ENCODE measurements at places on chromosomes 3 and 15.

DNA sequence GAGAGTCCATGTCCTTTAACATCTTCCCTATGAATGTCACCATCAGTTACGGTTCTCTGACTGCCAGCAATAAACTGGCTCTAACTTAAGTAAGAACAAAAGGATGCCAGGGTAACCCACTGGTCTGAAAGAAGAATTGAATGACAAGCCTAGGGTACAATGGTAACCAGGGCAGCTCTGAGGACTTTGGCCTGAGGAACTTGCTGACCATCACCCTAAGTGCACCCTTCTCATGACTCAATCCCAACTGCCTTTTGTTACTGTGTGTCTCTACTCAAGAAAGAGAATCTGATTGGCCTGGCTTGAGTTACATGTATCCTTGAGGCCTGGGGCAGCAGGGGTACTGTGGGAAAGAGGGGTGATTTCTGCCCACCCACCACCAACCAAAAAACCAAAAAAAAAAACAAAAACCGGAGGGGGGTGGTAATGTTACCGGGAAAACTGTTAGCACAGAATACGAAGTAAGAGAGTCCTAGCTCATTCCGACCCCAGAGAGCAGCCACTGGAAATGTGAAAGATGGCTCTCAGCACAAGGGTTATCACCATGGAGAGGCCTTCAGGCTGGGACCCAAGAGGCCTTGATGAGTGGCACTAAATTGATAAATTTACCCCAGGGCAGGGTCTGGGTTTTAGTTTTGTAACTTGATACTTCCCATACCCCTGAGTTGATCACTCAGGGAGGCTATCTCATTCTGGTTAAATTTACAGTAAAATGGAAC lies 9.3 kb upstream of the SLC28A1 start:
- DNase-seq: no peak

DNA sequence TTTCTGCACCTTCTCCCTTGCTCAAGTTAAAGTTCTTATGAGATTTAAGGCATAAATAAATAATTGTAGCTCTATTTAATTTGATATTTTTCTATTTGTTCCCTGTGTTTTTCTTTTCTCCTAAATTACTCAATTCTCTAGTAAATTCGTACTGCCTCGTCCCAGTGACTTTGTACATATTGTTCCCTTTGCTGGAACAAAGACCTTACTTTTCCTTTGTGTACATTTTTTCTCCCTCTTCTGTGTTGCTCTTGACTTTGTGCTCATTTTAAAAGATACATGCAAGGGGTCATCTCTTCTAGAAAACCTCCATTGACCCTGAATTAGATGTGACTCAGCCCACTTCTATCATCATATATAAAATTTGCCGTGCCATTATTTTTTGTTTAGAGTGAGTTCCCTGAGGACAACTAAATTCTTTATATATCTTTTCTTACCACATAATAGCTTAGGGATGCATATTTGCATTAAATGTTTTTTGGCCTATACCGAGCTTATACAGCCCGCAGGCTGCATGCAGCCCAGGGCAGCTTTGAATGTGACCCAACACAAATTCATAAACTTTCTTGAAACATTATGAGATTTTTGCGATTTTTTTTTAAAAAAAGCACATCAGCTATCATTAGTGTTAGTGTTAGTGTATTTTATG lies 29.6 kb downstream of the PPP4R2 start:
- no peak for DNase-seq

GRCh38 chr3:119600732-119601131 lies 3.0 kb downstream of the PLA1A start:
- DNase-seq: no peak

DNA sequence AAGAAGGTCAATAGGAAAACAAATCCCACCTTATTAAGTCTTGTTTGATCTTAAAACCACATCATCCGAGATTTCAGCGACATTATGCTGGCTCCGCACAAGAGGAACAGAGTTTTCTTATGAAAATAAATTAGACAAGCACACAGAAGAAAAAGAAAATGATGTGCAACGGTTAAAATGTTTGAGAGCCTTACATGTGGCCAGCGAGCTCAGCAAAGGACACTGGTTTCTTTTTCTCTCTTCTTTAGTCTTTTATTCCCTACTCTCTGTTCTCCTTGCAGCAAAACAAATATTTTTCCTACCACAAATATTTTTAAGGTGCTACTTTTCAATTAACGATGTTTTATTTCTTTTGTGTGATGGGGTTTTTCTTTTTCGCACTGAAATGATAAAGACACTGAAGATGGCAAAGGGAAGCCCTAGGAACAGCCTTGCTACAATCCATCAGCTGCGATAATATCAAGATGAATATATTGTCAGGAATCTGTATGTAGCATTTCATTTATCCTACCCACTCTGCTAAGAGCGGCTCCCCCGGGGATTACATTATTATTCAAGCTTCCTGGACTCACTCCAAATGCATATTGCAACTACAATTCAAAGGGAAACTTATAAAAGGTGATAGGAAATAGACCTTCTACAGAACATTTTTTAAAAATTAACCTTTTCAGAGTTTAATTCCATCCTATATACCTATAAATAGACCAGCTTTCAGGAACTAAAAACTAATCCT lies 72.9 kb downstream of the ANXA2 start:
- DNase-seq: peak; percentile 49

DNA sequence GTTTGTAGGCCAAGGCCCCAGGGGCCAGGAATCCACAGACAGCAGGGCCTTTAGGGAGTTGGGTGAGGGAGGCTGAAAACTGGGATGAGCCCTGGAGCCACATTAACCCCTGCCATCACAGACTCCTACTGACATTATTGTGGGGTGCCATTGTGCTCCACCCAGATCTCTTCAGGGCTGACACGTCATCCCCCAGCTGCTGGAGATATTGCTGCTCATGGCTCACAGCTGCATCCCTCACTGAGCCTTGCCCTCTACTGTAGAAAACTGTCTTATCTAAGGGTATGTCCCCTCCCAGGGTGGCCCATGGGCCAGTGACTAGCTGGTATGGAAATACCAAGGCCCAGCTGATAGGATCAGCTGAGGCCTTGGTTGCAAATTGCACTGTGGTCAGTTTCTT lies 87.3 kb upstream of the PRR23C start:
- DNase-seq: no peak

DNA sequence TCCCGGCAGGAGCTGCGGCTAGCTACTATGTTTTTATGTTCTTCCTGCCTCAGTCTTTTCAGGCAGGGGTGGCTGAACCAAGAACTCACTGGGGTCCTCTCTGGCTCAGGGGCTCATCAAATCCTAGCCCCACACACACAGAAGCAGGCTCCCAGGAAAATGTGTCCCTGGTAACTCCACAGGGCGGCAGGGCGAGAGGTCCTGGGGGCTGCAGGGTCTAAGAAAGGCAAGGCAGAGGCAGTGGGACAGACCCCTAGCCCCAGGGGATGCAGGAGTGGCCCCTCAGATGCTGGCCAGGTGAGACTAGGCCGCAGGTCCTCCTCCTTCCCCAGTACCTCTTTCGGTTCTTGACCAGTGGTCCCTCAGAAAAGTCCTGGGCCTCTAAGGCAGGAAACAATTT lies 48.9 kb downstream of the PTH1R start:
- DNase-seq: no peak

GRCh38 chr3:115227461-115227860 lies 80.4 kb upstream of the ZBTB20 start:
- DNase-seq: peak; percentile 77

DNA sequence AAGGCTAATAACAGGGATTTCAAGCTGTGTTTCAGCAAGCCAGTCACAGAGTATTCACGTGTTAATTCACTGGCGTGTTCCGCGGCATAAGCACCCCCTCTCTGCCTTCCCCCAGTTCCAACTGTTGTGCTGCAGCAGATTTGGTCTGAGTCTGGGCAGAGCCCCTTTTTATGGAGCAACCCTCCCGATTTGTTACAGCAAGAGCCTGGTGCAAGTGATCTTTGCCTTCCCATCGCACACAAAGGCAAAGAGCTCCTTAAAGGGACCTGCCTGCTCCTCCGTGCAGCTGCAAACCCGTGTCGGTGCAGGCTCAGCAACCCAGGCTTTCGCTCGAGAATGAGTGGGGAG lies 170.5 kb downstream of the KCNAB1 start:
- DNase-seq: no peak

- no peak for DNase-seq
Observed at GRCh38 chr3:196087906-196088305, 6.0 kb upstream of the TFRC start.

- DNase-seq: no peak
Observed at GRCh38 chr3:5423523-5423922, 236.0 kb downstream of the EDEM1 start.

DNA sequence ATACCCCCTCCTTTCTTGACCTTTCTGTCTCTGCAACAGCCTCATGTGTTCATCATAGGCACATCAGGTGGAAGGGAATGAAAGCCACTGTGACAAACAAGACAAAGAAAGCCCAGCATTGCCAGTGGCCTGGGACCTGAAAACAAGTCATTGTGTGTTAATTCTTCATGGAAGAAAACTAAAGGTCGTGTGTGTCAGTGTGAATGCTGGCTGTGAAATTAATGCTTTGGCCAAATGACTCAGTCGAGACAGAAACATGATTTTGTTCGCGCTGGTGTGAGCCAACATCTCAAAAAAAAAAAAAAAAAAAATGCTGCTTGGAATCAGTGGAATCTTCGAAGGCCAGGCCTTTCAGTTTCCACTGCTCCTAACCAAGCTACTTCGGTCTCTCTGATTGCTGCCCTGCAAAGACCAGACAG lies 386.5 kb upstream of the PROK2 start:
- DNase-seq: peak; percentile 30

DNA sequence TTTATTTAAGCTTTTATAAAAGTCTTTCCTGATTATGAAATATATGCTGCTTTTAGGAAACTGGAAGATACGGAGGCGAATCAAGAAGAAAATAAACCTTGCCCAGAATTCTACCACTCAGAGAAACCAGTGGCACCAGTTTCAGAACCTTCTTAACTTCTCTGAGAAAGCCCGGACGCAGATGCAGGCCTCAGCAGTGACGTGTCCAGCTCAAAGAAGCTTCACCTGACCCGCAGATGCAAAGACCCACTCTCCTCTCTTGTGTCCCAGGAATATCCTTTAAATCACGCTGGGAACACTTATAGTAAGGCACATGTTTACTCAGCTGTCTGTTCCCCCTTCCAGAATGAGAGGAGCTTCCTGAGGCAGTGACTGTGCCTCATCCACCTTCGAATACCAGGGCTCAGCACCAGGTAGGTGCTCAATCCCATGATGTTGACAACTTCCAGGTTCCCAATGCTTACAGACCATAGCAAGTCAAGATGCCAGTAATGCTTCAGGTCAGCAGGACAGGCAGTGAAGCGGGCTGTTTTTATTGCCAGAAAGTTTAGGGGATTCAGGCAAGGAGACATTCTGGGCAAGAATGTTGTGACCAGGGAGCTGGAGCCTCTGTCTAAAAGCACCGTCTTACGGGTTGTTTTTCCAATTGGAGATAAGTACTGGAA lies 39.9 kb upstream of the LDHAL6B start:
- DNase-seq: no peak

- DNase-seq: no peak
Observed at GRCh38 chr15:65925338-65925737, 56.0 kb downstream of the RAB11A start.

DNA sequence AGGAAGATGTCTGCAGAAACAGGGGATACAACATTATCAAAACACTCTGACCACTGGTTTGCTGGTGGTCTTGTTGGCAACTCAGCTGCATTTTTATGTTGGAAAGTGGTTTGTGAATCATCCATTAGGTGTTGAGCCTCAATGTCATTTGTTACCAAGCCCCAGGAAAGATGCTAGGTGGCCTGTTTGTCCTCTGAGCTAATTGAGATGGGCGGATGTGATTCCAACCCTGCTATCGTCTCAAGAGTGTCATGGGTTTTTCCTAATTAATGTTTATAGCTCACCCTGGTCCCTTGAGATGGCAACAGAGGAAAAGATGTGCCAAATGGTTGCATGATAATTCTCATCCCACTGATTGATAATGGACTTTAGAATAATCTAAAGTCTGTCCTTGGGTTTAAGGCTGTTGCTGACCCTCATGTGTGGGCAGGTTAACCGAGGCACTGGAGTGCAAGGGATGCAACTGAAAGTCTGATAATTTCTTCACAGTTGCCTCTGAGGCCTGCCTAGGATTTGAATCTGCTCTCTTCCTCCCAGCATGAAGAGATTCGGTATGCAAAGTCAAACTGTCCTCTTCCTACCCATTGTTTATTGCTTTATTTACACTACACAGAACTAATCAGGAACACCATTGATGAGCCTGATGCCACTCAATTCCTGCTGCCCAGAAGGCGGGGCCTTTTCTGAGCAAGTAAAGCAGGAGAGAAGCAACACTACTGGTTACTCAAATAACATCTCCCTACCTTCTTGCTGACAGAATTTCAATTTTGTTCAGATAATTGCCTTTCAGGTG lies 166.2 kb upstream of the TBC1D5 start:
- DNase-seq: no peak

- no peak for DNase-seq
Observed at GRCh38 chr3:143151004-143151731, 31.6 kb downstream of the CHST2 start.

DNA sequence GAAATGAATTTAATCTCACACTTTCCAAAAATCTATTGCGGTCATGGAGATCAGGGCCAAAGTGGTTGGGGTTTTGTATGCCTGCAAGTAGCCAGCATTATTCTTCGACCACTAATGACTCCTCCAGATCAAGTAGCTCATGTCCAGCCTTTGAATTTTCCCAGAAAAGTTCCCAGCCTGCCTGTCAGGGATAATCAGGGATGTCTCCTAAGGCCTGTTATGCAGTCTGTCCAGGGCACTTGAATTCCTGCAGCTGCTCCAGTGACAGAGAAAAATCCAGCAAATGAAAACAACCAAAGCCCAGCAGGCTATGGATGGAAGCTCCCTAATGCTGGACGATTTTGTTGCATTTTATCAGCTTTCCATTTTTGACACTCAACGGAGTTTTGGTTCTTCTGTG lies 215.4 kb downstream of the ADAMTSL3 start:
- DNase-seq: no peak

DNA sequence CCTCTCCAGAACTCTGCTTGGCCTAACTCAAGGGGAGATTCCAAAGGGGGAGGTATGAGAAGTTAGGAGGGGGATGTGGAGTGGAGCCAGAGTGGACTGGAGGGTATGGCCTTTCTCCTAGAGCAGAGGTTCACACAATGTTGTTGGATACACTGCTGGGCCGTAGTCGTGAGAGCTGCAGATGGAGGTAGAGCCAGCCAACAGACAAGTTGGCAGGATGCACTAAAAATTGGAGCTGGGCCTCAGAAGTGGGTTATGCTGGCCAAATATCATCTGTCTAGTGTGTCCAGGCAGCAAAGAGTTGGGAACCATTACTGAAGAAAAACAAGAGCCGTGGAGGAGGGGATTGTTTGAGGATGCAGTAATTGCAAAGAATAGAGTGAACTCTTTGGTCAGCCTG lies 27.7 kb upstream of the LRRFIP2 start:
- DNase-seq: no peak

- DNase-seq: no peak
Observed at GRCh38 chr15:45443645-45444044, 65.3 kb upstream of the GATM start.

DNA sequence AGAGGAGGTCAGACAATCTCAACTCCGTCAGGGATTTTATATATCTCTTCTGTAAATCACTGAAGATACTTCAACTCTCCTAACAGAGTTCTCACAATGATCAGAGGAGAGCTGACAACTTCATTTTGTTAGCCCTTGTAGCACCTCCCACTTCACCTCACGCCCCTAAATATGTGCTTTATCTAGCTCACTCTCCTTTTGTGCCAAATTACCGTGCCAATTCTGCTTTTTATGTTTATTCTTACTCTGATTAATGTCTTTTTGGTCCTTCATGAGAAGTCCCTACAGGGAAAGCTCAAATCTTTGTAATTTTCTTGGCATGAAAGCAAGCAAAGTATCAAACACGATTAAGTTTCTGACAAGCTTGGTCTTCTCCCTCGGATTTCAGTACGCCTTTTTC lies 636.1 kb upstream of the NAALADL2 start:
- DNase-seq: no peak

All from fibroblast of skin of right biceps (primary cell).